ENCODE measurements at places on chromosomes 12 and 14.

DNA sequence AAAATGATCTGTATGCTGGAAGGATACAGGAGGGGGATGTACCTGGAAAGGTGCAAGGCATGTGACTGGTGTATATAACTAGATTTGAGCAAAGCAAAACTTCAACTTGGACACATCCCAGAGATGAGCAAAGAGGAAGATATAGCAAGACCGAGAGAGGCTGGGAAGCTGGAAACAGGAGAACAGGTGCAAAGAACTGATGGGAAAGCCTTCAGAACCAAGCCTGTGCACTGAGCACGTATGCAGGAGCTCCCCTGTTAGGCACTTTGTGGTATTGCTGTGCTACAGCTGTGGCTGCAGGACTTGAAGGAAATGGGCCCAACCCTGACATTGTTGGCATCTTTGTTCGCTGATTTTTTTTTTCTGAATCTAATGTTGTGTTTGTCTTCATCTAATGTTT, 120.7 kb upstream of the PWP1 start:
- DNase-seq: peak; percentile 83

DNA sequence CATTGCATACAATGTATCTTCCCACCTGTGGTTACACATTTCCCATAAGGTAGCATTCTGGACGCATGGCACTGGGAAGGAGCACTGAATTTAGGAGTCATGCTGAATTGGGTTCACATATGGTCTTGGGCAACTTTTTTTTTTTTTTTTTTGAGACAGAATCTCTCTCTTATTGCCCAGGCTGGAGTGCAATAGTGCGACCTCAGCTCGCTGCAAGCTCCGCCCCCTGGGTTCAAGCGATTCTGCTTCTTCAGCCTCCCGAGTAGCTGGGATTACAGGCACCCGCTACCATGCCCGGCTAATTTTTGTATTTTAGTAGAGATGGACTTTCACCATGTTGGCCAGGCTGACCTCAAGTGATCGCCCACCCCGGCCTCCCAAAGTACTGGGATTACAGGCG, 13.3 kb downstream of the DIP2B start:
- no peak for DNase-seq

DNA sequence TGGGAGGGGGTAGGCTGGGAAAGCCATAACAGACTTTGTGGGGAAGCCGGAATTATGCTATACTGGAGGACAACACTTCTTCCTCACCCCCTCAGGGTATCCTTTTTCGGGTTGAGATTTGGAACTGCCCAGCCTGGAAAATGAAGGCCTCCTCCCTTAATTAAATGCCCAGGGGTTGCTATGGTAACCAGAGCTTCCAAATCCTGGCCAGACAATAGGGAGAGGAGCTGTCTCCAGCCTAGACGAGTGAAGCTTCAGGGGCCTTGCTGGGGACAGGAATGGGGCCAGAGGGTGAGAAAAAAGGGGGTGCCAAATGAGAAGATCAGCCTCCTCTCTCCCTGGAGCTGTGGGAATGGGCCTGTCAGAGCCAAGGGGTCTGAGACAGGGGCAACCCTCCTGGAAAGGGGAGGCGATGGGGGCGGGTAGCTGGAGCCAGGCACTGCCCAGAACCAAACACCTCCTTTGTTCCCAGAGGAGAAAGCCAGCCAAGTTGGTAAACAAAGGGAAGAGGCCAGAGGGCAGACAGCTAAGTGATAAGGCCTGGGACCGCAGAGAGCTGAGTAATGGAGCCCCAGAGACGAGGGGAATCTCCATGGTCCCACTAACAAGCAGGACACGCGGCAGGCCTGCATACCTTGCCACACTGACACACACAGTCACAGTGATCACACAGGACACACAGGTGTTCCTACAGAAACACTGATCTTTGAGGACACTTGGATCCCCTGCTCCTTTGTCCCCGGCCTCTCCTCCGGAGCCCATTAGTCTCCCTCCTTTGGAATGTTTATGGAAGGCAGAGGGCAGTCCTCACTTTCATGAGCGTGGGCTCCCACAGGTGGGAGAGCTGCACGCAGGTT, 17.9 kb upstream of the RND1 start:
- DNase-seq: peak; percentile 93

GRCh38 chr12:86193931-86194330, 62.3 kb downstream of the MGAT4C start:
- no peak for DNase-seq

DNA sequence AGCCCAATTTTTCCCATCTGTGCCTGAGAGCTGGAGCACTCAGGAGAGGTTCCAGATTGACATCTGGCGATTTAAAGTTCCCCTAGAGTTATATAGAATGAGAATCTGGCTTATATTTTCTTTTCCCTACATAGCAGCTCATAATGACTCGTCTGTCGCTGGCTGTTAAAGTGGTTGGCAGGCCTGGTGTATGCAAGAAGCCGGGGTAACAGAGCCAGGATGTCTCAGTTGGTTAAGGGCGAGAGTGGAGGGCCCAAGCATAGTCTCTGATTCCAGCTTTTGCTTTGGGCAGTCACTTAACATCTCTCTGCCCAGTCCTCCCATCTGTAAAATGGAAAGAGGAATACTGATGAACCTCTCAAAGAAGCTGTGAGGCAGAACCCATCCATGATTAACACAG, 751.6 kb downstream of the NOVA1 start:
- DNase-seq: no peak

- no peak for DNase-seq
These were observed 65.8 kb downstream of the PITPNM2 start for GRCh38 chr12:123085066-123085465.

GRCh38 chr12:96103067-96103644, 67.8 kb upstream of the LTA4H start:
- no peak for DNase-seq

DNA sequence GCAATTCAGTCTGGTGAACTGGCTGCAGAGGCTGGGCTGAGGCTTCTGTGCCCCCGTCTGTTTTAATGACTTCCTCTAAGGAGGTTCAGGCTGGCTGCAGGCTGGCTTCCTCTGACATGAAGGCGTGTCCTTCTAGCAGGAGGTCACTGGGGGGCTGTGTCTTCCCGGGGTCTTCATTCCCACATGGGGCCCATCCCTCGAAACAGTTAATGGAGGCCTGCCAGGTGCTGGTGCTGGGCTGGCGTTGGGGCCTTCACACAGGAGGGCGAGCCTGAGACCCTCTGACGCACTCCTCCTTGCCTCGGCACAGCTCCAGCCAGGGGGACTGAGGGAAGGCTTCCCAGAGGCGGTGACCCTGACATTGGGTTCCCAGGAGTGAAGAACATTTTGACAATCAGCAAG, 57.7 kb upstream of the DLK1 start:
- DNase-seq: peak; percentile 48

DNA sequence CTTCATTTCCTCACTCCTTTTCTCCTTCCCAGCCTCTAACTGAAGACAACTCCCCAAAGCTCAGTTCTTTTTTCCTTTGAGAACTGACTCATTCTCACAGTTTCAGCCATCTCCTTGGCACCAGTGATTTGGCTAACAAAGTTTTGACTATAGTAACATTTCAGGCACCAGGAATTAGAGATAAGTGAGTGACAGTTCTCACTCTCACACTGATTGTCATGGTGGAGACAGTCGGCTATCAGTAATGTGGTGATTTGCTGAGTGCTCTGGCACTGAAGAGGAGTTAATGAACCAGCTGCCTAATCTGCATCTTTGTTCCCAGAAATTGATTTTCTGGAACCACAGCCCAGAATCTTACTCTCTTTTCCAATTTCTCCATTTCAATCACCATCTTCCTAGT, 29.5 kb downstream of the HELB start:
- no peak for DNase-seq

All from endodermal cell (in vitro differentiated cells).